Mesendoderm (in vitro differentiated cells): ENCODE measurements at places on chromosomes 13 and 19.

DNA sequence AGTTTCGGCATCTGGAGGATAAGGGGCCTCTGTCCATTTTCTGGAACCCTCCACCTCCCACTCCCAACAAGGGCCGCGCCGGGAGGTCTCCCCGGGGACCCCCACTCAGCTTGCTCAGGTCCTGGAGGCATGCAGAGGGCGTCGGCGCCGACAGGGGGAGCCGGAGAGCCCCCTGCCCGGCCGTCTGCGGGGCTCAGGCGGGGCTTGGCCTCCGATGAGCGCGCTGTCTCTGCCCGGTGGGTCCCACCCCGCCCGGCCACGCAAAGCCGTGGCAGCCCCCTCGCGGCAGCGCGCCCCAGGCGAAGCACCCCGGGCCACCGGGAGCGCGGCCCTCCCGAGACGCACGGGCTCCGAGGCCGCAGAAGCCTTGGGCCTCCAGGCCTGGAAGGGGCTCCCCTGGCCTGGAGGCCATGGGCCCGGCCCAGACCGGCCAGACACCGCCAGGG, 149.7 kb upstream of the ZNF536 start:
- no peak overlapping the region for H3K4me3 ChIP-seq
- peak; percentile 32 for DNase-seq
- H3K27me3 ChIP-seq, result peaks cover 37% of the 10 kb centered on the region
- no peaks in the 10 kb centered on the region for H3K36me3 ChIP-seq
- H3K4me1 ChIP-seq, result no peaks in the 10 kb centered on the region
- H3K27ac ChIP-seq, result no peak overlapping the region

- H3K4me3 ChIP-seq, result no peak overlapping the region
- no peak overlapping the region for H3K27ac ChIP-seq
- H3K36me3 ChIP-seq, result no peaks in the 10 kb centered on the region
- DNase-seq, result no peak
- H3K4me1 ChIP-seq, result no peaks in the 10 kb centered on the region
Measured at GRCh38 chr13:69474011-69474685, 633.5 kb upstream of the ATXN8OS start.

GRCh38 chr13:100392709-100393630, 195.6 kb downstream of the GGACT start:
- no peaks in the 10 kb centered on the region for H3K36me3 ChIP-seq
- no peaks in the 10 kb centered on the region for H3K4me1 ChIP-seq
- no peak overlapping the region for H3K27ac ChIP-seq
- peak; percentile 99 for DNase-seq

GRCh38 chr13:33100886-33101285, 84.7 kb downstream of the KL start:
- H3K27ac ChIP-seq, result no peak overlapping the region
- no peak for DNase-seq
- H3K27me3 ChIP-seq, result no peaks in the 10 kb centered on the region
- peaks cover 4% of the 10 kb centered on the region for H3K4me1 ChIP-seq

GRCh38 chr19:952680-953444, 27.0 kb downstream of the ARID3A start:
- no peak overlapping the region for H3K4me3 ChIP-seq
- H3K27me3 ChIP-seq, result no peaks in the 10 kb centered on the region
- peaks cover 26% of the 10 kb centered on the region for H3K4me1 ChIP-seq

- peaks cover 4% of the 10 kb centered on the region for H3K4me1 ChIP-seq
- H3K4me3 ChIP-seq, result no peak overlapping the region
- peak; percentile 59 for DNase-seq
- H3K27ac ChIP-seq, result no peak overlapping the region
Measured at GRCh38 chr13:72542241-72542640, 185.2 kb downstream of the MZT1 start.

DNA sequence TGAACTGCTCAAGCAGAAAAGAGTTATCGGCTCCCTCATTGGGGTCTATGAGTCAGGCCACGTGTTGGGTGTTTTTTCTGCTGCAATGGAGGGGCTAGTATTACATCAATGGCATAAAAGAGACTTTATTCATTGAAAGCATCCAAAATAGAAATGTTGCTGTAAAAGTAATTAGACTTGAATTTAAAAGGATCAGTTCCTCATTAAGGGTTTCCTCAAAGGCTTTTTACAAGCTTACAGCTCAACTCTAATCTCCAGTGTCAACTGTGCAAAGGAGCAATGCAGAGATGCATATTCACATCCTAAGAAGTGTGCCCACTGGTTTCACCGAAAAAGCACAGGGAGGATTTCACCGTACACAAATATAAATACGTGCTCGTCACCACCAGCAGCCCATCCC, 300.3 kb downstream of the FOXO1 start:
- no peak overlapping the region for H3K27ac ChIP-seq
- no peak overlapping the region for H3K4me3 ChIP-seq
- no peaks in the 10 kb centered on the region for H3K4me1 ChIP-seq
- DNase-seq, result no peak
- H3K27me3 ChIP-seq, result no peaks in the 10 kb centered on the region

- no peaks in the 10 kb centered on the region for H3K27me3 ChIP-seq
- no peaks in the 10 kb centered on the region for H3K4me1 ChIP-seq
- H3K4me3 ChIP-seq, result no peak overlapping the region
- no peak for DNase-seq
Measured at GRCh38 chr19:41711376-41712261, 3.2 kb downstream of the CEACAM5 start.

GRCh38 chr19:35786299-35787160, 11.2 kb downstream of the ARHGAP33 start:
- DNase-seq, result no peak
- no peaks in the 10 kb centered on the region for H3K36me3 ChIP-seq
- no peak overlapping the region for H3K4me3 ChIP-seq
- no peaks in the 10 kb centered on the region for H3K27me3 ChIP-seq
- H3K27ac ChIP-seq, result no peak overlapping the region

DNA sequence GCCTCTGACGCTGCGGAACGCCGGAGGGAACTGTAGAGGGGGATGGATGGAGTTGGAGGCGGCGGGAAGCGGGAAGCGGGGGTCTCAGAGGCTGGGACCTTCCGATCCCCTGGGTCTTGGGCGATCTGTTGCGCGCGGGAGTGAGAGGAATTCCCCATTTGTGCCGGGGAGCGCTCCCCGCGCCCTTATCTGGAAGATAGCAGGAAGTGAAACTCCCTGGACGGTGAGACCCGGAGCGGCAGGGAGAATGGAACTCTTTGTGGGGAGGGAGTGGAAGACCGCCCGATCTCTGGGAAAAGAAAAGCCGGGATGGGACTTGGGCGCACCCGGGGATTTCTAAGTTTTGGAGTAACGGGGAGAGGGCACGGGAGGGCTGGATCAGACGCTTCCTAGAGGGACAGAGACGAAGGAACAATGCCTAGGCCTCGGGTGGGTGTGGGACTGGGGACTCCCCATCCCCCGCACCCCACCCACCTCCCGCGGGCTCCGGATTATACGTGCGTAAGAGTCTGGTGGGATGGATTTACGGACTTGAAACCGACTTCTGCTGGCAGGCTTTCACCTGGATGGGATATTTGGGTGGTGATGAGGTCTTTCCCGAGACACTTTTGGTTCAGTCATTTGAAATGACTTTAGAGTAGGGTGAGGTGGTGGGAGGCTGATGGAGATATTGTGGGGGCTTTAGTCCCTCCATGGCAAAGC, 495 bp downstream of the LSR start:
- peaks cover 3% of the 10 kb centered on the region for H3K4me1 ChIP-seq
- peaks cover 11% of the 10 kb centered on the region for H3K36me3 ChIP-seq
- peak; percentile 47 for DNase-seq
- H3K4me3 ChIP-seq, result peak overlapping the region; percentile 71
